Amniotic epithelial cell (primary cell): ENCODE measurements at places on chromosomes 7 and 10.

DNA sequence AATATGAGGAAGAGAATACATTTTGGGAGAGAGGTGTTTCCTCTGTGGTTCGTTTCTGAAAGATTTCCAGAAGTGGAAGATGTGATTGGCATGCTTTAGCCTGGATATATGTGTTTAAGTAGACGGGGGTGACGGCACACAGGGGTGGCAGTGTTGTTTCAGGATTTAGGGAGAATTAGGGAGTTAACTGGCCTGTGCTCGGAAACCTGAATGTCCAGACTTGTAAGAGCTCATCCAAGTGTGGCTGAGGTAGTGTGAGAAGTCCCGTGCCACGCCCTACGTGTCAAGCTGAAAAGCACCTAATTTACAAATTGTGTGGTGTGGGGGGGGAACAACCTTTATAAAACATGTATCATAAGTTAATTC lies 1.1 kb downstream of the RALA start:
- DNase-seq: no peak

DNA sequence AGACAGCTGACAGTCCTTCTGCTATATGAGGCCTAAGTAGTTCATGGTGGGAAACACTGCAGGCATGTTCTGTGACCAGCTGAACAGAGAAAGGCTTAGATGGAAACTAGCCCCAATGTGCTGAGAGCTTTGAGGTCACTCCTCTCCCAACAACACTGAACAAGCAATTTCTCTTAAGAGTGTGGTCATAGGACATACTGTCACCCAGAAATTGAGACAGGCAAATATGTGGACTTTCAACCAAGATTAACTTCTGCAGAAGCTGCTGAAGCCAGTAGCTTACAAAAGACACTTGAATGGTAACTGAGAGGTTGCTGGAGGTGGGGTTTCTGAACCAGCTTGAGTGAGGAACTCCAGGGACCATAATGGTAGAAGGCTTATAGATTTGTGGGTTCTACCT lies 38.9 kb upstream of the UNC5B start:
- no peak for DNase-seq

DNA sequence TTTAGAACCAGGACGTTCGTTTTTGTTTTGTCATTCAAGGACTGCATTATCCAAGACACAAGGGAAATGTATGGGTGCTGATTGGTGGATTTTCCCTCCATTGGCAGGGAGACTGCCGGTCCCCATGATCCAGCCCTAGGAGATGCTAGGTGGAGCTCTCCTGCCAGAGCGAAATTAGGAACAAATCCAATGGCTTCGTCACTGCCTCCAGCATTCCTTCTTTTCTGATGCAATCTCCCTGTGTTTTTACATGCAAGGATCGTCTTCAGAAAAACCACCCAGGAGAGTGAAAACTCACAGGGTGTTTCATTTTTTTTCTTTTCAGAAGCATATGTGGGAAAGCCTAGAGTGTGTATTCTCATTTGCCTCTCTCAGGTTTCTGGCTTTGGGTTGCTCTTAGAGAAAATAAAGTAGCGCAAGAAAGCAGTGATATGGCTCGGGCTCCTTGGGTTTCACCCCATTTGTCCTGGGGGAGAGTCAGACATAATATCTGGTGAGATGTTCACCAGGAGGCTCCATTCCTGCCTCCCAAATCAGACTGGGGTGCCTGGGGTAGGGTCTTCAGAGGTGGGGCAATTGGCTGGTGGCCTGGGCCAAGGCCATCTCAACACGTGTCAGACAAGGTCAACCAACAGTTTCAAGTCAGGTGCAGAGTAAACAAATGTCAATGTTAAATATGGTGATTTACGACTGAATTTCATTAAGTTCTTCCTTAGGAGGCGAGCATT lies 450.9 kb upstream of the MKI67 start:
- DNase-seq: no peak

DNA sequence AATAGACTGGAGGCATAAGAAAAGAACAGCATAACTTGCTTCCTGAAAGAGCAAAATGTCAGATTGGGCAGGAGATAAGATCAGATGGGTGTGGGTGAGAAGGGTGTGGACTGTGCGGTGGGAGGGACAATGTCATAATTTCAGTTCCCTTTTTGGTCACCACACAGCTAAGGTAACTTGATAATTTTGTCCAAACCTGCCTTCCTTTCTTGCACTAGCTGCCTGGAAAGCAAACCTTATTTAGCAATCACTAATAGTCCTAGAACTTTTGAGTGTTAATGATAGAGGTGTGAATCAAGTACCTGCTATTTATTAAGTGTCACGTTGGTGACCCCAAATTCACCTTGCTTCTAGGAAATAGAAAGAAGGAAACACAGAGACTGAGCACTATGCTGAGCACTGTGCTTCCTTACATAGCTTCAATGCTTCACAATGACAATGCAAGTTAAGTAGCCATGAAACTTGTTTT lies 72.4 kb upstream of the SP4 start:
- no peak for DNase-seq

GRCh38 chr10:27618906-27619305 lies 114.8 kb downstream of the RAB18 start:
- no peak for DNase-seq

GRCh38 chr7:96481796-96482195 lies 159.9 kb upstream of the SLC25A13 start:
- DNase-seq: peak; percentile 46

- DNase-seq: peak; percentile 24
Measured at GRCh38 chr10:86969421-86970041, 1.2 kb downstream of the ADIRF start.

DNA sequence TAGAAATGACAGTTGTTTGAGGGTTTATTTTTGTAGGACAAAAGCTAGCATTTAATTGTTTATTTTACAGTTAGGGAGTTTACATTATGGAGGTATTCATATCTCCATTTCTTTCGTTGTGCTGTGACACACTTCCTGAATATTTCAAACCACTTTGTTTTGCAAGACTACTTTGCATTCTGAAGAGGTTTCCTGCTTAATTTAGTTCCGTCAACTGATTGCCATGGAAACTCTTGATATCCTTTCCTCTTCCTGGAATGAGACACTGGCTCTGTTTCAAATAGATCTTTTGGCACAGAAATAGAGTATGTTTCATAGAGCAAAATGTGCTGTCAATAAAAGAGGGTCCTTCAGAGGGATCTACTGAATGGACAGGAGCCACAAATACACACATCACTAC lies 159.5 kb upstream of the AGR3 start:
- peak; percentile 97 for DNase-seq

GRCh38 chr7:155795951-155796350 lies 16.3 kb downstream of the SHH start:
- no peak for DNase-seq

GRCh38 chr7:142177869-142178268 lies 66.4 kb downstream of the MGAM2 start:
- no peak for DNase-seq

DNA sequence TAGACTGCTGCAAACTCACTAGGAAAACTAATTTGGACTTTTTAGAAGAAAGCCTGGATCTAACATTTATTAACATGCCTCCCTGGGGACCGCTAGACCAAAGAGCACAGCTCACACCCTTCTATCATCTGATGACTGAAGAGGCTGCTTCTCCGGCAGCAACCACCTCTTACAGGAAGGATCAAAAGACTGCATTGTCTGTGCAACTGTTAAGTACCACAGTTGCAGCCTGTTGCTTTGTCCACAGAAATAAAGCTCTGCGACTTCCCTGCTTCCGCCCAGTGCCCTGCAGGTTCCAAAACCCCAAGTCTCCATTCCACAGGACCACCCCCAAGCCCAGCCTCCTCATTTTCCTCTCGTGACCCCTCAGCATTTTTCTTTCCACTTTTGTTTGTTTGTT lies 14.0 kb upstream of the PODXL start:
- no peak for DNase-seq

DNA sequence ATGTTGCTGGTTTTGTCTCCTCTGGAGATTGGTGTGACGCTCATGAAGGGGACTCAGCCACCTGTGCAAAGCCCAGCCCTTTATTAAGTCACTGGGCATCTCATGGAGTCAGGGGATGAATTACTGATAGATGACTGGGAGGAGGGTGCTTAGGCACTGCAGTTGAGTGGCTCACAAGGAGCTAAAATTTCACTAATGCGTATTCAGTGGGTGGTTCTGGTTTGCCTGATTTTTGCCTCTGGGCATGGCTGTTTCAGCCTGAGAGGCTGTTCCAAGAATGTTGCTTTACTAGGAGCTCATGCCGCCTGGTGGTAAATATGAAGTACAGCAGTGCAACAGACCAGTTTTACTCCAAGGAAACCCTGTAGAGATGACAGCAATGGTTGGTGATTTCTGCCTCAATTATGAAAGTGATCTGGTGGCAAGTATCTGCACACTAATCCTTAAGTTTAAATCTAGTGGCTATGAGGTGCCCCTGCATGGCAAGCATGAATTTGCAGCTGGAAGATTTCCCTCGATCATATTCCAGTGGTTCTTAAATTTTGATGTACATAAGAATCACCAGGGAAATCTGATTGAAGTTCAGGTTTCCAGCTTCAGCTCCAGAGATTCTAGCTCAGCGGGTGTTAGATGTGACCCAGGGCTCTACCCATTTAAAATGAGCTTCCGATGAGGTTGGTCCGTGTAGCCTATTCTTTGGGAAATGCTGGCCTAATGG lies 19.9 kb downstream of the ACTA2 start:
- peak; percentile 71 for DNase-seq

GRCh38 chr10:9792181-9792580 lies 1225.5 kb upstream of the CELF2 start:
- peak; percentile 71 for DNase-seq

DNA sequence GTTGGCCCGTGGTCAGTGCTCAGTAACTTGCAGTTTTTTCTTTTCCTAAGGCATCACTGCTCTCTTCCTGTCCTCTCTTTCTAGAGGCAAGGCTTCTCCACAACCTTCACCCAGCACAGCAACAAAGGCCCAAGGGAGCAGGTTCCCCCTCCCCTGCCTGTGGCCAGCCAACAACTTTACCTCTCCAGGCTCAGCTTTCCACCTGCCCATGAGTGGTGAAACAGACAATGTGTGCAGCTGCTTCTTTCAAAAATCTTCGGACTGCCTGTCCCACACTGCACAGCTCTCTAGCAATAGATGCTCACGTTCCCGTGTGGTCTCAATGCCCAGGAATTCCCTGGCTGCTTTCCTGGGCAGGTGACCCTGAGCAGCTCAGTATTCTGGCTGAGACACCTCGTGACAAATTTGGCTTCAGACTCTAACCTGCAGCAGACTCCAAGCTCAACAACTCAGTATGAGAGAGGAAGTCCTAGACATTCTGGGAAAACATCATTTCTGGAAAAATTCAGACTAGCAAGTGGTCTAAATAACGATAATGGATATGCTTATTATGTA lies 28.9 kb upstream of the TMEM72 start:
- DNase-seq: no peak

DNA sequence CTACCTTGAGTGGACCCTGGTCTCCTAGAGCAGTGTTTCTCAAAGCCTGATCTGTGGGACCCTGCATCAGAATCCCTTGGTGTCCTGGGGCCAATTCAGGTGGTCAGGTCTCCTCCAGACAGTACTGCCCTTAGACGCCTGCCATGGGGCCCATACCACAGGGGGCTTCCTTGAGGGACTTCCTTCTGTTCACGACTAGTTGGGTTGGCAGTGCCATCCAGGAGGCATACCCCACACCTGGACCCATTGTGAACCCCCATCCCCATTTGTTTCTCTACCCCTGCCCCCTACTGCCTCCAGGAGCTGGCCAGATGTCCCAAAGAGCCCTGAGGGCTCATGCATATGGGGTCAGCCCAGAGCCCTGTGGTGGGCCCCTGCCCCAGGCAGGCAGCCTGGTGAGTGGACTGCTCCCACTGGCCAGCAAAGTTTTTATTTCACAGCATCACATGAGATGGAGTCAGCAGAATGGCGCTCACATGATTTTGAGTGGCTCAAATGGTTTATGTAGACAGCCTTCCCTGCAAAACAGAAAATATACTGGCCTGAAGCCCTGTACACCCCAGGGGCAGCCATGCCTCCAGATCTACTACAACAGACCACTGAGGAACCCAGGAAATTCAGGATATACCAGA lies 259.9 kb upstream of the ZMIZ1 start:
- no peak for DNase-seq

DNA sequence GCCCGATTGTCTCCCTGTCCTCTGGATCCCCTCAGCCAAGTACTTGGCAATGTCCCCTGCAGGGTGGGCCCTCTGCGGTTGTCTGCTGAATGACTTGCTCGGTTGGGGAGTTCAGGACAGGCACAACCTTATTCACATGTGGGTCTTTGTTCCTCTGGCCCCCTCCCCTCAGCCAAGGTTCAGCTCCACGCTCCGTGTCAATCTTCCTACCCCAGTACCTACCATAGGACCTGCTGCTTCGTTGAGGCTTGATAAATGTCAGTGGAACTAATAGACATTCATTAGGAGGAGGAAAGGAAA lies 7.1 kb downstream of the CPA5 start:
- DNase-seq: no peak

- no peak for DNase-seq
Measured at GRCh38 chr7:151086802-151087244, 548 bp downstream of the AGAP3 start.

GRCh38 chr10:126177417-126178030 lies 210.8 kb downstream of the ADAM12 start:
- no peak for DNase-seq

- DNase-seq: no peak
Measured at GRCh38 chr7:155339474-155339873, 41.8 kb downstream of the INSIG1 start.

- no peak for DNase-seq
Measured at GRCh38 chr10:3702569-3702968, 82.4 kb downstream of the KLF6 start.

DNA sequence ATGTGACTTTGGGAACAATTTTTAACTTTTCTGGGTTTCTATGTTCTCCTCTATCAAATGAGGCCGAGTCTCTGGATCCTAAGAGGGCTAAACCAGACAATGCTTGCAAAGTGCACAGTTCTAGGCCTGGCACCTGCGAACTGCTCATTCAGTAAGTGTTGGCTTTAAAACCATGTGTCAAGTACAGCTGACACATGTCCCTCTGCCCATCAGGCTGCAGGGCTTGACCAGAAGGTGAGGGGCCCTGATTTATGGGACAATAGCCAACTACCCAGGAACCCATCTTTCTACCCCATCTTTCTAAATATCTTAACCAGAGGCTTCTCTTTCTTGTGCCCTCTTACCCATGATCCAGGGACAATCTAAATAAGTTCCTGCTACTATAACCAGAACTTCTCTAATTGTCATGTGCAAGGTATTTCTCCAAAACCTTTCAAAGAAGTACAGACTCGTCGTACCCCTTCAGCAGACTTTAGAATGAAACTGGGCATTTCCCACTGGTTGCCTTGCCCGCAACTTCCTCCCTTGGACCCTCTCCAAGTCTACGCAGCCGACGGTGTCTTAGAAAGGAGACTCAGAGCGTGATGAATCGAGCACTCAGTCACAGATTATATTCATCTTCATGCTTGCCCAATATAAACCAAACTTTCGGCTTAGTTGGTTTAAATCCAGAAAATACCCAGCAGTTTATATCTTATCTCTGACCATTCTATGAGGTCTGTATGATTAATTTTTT lies 69.8 kb upstream of the STEAP1B start:
- DNase-seq: peak; percentile 95

- no peak for DNase-seq
Measured at GRCh38 chr10:56035489-56035888, 325.6 kb downstream of the ZWINT start.

GRCh38 chr10:48609899-48610584 lies 5.2 kb upstream of the ARHGAP22 start:
- DNase-seq: no peak

GRCh38 chr7:84102213-84102612 lies 92.4 kb downstream of the SEMA3A start:
- peak; percentile 93 for DNase-seq
